ENCODE measurements at places on chromosomes 4 and X.

DNA sequence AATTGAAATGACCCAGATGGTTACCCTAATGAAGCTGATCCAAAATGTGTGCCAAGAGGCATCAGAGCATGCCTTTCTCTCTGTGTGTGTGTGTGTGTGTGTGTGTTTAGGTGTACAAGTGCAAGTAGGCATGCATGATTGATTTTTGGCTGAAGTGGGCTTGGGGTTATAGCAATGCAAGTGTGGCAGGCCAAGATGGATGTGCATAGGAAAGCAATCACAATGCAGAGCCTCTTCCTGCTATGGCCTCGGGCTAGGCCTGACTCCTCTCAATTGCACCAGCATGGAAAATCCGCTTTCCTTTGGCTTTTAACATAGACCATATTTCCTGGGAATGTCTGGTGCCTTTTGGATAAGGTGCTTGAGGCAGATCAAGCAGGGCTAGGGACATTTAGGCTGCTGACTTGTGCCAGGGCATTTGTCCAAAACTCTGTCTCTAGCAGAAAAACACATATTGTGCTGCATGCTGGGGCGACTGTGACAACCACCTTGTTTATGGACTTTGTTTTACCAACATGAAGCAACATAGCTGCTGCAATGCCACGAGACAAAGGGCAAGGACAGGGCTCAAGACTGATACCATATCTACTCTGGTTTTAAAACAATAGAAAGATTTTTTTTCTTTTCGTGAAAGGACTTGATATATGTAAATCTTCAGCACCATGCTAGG, 395.7 kb downstream of the RAPGEF2 start:
- DNase-seq, result no peak

DNA sequence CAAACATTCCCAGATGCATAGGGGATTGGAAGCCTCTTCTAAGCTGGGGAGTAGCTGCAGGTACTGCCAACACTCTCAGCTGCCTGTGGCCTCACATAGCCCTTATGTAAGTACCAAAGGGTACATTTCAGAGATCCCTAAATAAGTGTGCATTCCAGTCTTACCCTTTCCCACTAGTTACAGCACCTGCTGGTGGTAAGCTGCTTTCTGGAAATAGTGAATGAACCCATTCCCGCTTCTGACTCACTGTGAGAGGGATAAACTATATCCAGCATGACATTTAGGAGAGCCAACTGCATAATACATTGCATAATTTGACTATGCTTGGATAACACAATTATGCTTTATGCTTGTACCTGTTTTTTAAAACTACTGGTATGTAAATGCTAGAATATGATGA, 149.0 kb downstream of the FAM13A start:
- DNase-seq, result no peak

DNA sequence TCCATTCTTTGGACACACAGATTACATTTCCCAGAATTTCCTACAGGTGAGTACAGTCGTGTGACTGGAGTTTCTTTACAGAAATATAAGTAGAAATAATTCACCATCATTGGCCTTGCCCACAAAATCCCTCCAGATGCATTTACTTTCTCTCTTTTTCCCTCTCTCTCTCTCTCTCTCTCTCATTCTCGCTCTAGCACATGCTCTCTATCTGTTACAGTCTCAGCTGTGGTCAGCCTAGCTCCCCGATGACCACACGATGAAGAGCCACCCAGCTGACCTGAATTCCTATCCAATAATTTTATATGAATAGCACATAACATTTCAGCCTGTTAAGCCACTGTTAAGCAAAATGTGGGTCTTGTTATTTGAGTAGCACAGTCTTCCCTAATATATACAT, 507.9 kb downstream of the PCDH7 start:
- no peak for DNase-seq

DNA sequence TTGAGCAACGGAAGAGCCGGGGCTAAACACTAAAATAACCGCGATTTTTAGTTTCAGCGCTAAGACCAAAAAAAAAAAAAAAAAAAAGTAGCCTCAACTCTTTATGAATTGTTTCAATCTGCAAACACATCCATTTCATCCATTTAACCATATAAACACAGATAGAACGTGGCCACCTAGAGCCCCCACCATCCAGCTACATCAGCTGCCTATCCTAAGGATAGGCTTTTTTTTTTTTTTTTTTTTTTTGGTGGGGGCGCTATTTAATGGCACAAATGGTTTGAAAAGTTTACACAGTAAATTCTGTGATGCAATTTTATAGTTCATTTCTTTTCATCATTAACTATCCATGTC, 492 bp upstream of the HDAC8 start:
- DNase-seq, result no peak

All from activated T-helper 1 cell treated with anti-CD3 and anti-CD28 coated beads, Interleukin-2, amount 50 U/mL, for 16 hours (primary cell).